ENCODE measurements at places on chromosomes 6 and 20.

DNA sequence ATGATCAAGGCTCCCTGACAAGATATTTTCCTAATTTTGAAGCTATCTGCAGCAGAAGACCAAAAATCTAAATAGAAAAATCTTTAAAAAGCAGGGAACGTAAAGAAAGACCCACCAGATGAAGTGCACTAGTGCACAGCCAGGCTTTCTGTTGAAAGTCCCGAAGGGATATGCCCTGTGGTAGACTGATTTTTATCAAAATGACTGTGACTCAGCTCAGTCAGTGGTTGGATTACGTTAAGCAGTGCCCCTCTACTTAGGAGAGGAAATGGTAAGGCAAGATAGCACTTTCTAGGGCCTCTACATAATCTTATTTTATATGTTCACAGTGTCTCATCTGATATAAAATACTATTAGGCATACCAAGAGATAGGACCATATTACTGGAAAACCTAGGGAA, 123.4 kb upstream of the RAB32 start:
- no peak for DNase-seq

DNA sequence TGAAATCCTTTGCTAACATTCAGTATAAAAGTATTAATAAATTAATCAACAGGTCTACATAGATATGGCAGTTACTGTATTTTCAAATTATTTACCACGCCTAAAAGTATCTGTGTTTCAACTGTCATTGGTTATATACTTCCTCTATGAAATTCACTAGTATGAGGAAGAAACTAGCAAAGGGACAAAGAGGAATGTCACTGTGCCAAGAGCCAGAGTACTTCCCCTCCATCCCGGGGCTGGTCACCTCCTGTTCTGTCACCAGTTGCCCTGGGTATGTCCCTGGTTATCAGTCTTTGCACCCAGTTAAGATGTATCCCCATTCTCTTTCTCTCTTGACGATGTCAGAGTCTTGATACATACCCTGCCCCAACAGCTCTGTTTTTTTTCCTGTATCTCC, 476.8 kb upstream of the SOX4 start:
- no peak for DNase-seq

- no peak for DNase-seq
Measured at GRCh38 chr6:39189915-39190544, 39.2 kb downstream of the KCNK5 start.

- no peak for DNase-seq
Measured at GRCh38 chr6:68728159-68728979, 93.3 kb downstream of the ADGRB3 start.

- DNase-seq, result no peak
Measured at GRCh38 chr6:138814179-138814834, 18.4 kb downstream of the ECT2L start.

DNA sequence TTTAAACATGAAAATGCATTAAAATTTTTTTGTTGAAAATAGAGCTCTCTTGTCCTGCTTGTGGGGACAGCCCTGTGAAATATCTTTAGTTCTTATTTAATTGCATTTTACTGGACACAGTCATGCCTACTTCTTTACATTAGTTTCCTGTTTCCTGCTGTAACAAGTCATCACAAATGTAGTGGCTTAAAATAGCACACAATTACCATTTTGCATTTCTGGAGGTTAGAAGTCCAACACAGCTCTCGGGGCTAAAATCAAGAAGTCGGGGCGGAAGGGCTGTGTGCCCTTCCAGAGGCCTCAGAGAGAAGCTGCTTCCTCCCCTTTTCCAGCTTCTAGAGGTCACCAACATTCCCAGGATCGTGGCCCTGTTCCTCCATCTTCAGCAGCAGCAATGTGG, 29.4 kb downstream of the PNLDC1 start:
- DNase-seq, result no peak

- peak; percentile 71 for DNase-seq
Measured at GRCh38 chr6:118776607-118777549, 117.1 kb upstream of the ASF1A start.

GRCh38 chr6:16136621-16137450, 8.0 kb downstream of the MYLIP start:
- DNase-seq, result peak; percentile 66

GRCh38 chr6:44397424-44398164, 10.1 kb downstream of the CDC5L start:
- DNase-seq, result no peak
